ENCODE measurements at places on chromosomes 5 and 9. TPM values are rescaled to one million over a fixed set of nuclear protein-coding genes. Genes with fewer than 3 reads are reported as not detected.

SLIT3 gene
- not detected for total RNA-seq

MYMK gene
- not detected for total RNA-seq

IZUMO3 gene
- not detected for total RNA-seq

SHC3 gene
- 6.6 TPM for total RNA-seq

TGFBI gene
- 115 TPM for total RNA-seq

F12 gene
- 0.81 TPM for total RNA-seq

- no peak for DNase-seq
Measured at GRCh38 chr5:124642151-124642550, 104.3 kb downstream of the ZNF608 start.

- peak; percentile 25 for DNase-seq
Measured at GRCh38 chr9:31542384-31543055, 841.9 kb upstream of the ACO1 start.

GRCh38 chr9:108913391-108913790 is 20.5 kb downstream of the ELP1 start:
- no peak for DNase-seq

GRCh38 chr5:134507452-134507851 is 18.0 kb upstream of the JADE2 start:
- DNase-seq: no peak

DNA sequence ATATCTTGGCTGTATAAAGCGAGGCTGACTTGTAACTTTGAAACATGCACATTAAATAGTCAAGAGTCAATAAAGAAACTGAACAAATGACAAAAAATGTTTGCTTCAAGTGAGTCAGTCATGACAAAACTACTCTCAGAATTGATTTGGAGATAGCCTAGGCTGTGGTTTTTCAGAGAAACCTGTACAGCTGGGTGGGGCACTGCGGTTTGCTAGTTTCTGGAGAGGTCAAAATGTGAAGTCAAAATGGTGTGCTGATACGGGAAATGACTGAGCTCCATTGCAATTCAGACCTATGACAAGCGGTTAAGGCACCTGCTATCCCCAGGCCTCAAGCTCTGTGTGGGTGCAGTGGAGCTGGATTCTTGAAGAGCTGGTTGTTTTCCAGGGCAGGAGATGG is 10.3 kb upstream of the CD180 start:
- DNase-seq: no peak

DNA sequence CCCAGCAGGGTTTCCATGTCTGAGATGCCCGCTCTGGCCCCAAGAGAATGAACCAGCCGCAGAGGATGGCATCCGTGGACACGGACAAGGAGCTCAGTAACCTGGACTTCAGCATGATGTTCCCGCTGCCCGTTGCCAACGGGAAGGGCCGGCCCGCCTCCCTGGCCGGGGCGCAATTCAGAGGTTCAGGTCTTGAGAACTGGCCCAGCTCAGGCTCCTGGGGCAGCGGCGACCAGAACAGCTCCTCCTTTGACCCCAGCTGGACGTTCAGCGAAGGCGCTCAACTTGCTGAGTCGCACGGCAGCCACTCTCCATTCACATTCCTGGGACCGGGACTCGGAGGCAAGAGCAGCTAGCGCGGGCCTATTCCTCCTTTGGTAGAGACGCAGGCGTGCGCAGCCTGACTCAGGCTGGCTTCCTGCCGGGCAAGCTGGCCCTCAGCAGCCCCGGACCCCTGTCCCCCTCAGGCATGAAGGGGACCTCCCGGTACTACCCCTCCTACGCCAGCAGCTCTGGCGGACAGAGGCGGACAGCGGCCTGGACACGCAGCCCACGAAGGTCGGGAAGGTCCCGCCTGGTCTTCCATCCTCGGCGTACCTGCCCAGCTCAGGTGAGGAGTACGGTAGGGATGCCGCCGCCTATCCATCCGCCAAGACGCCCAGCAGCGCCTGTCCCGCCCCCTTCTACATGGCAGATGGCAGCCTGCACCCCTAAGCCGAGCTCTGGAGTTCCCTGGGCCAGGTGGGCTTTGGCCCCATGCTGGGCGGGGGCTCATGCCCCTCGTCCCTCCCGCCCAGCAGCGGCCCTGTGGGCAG is 74.4 kb downstream of the INSL6 start:
- no peak for DNase-seq

DNA sequence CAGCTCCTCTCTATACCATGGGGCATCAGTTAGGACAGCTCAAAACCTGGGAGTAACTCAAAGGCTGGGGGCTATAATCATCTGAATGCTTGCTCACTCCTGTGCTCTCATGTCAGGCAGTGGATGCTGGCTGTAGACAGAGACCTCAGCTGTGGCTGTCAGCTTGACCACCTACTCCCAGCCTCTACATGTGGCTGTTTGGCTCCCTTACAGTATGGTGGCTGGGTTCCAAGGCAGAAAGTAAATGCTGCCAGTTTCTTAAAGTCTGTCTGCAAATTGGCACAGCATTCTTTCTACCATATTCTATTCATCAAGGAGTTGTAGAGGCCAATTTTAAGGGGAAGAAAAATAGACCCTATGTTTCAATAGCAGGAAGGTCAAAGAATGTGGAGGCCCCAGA is 66.9 kb downstream of the TMC1 start:
- no peak for DNase-seq

DNA sequence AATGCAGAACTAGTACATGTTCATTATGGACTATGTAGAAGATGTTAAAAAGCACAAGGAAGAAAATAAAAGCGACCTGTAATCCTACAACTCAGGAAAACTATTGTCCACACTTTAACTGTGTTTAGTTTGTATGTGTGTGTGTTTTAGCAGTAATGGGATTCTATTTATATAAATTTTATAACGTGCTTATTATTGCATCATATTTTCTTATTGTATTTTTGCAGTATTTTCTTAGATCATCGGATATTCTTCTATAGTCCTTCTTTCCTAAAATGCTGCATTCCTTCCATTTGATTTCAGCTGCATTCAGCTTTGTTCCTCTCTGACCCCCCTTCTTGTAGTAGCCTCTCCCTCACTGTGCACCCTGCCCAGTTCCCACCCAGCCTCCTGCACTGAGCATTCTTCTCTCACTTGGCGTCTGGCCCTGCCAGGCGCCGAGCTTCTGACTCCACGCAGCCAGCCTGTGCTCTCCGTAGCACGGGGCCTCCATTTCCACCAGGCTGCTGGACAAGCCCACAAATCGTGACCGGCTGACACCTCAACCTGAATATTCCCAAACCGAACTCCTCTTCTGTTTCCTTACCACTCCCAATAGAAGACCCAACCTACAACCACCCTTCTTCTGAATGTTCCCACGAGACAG is 39.9 kb downstream of the MVB12B start:
- no peak for DNase-seq

DNA sequence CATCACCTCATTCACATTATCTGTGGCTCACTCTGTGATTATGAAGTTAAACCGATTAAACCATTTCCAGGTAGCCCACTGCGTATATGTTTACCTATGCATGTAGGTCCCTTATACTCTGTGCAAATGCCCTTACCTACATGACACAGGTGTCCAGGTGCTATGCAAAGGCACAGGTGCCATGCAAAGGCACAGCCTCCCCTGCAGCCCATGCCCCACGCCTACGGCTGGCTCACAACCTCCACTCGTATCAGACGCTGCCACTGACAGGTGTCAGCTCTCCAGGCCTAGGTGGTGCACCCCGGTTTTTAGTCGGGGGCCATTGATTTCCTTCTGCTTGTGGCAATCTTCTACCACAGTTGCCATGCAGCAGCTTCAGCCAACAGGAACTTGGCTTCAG is 57.7 kb upstream of the IRX1 start:
- DNase-seq: no peak
